HCT116 (cell line): ENCODE measurements at places on chromosomes 2 and 18.

- DNase-seq, result no peak
Observed at GRCh38 chr2:241356871-241357260, 781 bp downstream of the FARP2 start.

DNA sequence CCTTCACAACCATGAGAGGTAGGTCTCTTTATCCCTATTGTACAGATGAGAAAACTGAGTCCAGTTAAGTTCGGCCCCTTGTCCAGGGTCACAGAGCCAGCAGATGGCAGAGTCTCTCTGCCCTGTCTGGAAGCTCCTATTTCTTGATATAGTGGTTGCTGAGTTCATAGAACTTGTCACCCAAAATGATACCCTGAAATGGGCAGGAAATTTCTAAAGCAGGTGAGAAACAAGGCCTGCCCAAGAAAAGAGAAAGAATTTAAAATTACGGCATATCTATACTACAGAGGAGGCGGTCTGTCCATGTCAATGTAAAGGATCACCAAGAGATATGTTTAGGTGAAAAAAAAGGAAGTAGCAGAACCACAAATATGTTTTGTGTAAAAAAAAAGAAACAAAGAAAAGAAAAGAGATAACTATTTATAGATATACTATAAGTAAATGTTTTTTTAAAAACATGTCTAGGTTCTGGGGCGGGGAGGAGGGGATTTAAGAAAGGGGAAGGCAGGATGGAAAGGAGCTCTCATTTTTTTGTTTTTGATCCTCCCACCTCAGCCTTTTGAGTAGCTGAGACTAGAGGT, 39.8 kb downstream of the MYO7B start:
- DNase-seq, result no peak

DNA sequence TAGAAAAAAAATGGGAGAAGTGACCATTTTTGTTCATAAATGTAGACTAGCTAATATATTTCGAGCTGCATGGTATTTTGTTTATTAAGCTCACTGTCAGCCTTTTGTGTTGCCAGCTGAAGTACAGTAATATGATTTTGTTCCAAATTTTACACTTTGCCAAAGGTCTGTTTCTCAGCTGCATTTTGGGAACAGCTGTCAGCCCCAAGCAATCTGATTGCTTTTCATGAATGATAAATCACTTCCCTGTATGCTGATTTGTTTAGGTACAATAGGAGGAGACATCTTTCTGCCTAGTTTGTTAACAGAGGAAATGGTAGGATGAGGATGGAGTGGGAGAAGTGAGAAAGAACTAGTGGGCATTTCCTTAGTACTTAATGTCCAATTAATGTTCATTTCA, 79.3 kb downstream of the NABP1 start:
- no peak for DNase-seq

GRCh38 chr18:24877066-24877465, 416.6 kb downstream of the HRH4 start:
- DNase-seq, result no peak

GRCh38 chr2:54371460-54372065, 84.6 kb upstream of the SPTBN1 start:
- DNase-seq, result no peak
